ENCODE measurements at places on chromosomes 2 and 18.

- no peak for DNase-seq
Observed at GRCh38 chr2:45705233-45705632, 53.8 kb downstream of the PRKCE start.

- DNase-seq = no peak
Observed at GRCh38 chr2:238895361-238895882, 47.5 kb downstream of the TWIST2 start.

DNA sequence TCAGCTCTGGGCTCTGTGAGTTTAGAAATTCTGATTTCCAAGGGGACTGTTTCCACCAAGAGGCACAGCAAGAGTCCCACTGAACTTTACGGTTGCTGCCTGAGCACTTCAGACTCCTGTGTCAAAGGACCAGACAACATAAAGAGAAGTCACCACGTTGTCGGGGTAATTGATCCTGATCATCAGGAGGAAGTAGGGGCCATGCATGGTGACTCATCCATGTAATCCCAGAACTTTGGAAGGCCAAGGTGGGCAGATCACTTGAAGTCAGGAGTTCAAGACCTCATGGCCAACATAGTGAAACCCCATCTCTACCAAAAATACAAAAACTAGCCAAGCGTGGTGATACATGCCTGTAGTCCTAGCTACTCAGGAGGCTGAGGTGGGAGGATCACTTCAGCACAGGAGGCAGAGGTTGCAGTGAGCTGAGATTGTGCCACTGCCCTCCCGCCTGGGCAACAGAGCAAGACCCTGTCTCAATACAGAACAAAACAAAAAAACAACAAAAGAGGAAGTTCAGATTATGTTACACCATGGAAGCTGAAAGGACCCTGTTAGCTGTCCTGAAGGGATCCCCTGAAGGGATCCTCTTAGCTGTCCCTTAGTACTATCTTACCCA, 9.4 kb upstream of the ASXL2 start:
- no peak for DNase-seq

GRCh38 chr18:8435376-8435775, 173.9 kb upstream of the RAB12 start:
- no peak for DNase-seq

- no peak for DNase-seq
Observed at GRCh38 chr18:64539847-64540246, 391.0 kb upstream of the LINC00305 start.

DNA sequence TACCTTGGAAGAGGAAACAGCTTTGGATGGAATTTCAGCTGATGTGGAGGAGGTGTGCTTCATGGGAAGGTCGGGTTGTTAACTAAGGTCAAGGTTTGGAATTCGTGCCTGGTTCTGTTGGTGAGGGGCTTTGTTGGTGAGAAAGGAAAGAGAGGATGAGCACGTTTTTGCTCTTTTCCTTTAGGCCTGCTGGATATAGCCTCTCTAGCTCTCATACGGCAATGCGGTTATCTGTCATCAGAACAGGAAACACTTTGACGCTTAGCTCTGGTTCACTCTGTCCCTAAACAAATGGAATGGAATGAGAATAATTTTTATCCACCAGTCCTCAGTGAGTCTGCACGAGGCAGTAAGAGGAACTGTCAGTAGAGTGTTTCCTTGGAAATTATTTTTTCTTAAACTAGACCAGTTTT, 169.7 kb upstream of the NOSTRIN start:
- no peak for DNase-seq

DNA sequence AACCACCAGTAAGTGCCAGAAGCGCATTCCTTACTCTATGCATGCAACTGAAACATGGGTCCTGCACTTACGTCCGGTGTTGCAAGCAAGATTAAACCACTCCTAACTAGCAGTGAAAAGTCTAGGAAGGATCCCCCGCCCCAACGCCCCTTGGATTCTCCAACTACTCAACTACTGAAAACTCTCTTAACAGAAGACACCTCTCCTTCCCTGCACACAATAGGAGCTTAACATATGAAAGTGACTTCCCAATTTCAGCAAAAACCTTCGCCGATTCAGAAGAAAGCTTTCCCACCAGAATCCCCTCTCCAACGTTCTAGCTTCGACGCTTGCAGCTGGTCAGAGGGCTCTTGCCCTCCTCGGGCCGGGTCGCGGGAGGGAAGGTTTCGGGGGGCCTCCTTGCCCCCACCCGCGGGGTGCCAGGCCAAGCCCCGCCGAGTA, 578 bp downstream of the IWS1 start:
- DNase-seq = peak; percentile 45

- peak; percentile 5 for DNase-seq
Observed at GRCh38 chr2:191797942-191798876, 48.7 kb downstream of the CAVIN2 start.

GRCh38 chr18:80026363-80026762, 7.9 kb upstream of the RBFA start:
- DNase-seq = no peak

GRCh38 chr2:128504246-128505149, 185.8 kb upstream of the HS6ST1 start:
- DNase-seq = no peak

- DNase-seq = no peak
Observed at GRCh38 chr2:36975306-36975705, 9.0 kb upstream of the STRN start.

DNA sequence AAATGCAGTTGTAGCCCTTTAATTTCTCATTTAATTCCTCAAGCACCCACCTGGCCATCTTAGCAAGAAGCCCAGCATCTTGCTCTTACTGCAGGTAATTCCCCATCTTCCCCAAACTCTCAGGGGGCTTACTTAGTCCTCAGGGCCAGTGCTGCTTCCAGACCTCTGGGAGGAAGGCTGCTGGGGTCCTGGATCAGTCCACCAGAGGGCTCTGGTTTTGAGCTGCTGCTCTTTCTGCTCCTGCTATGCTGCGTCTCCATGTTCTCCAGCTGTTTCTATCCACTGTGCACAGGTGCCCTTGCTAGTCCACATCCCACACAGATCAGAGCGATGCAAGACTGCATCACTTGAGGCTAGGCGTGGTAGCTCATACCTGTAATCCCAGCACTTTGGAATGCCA, 34.5 kb upstream of the TMEM87B start:
- DNase-seq = no peak

GRCh38 chr2:45913539-45913938, 262.1 kb downstream of the PRKCE start:
- DNase-seq = no peak

GRCh38 chr18:50662775-50663383, 103.0 kb downstream of the MAPK4 start:
- DNase-seq = no peak

DNA sequence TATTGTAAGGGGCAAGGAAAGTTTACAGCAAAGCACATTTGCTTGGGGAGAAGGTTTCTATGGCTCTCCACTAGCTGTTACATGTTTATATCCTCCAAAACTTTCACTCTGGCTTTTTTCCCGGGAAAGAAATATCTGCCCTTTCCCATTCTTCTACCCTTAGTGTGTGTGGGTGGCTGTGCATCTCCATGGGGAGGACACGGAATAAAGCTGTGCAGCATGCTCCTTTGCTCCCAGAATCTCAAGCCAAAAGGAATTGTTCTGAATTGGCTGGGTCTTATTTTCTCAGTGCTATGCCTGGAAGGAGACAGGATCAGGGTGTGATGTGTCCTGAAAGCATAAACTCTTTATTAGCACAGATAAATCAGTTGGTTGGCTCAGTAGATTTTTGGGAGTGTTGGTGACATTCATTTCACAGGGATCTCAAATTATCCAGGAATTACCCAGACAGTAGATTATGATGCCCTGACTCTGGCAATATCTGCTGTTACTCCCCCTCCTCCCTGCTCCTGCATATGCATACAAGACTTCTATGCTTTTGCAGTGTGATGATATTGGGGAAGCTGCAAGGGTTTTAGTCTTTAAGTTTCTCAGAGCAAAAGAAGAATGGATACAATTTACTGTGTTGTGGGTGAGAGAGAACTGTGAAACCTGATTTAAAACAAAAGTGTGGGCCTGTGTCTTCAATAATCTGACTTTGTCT, 63.1 kb downstream of the PARD3B start:
- DNase-seq = peak; percentile 67

GRCh38 chr2:96832408-96832753, 11.4 kb downstream of the ANKRD23 start:
- DNase-seq = no peak

DNA sequence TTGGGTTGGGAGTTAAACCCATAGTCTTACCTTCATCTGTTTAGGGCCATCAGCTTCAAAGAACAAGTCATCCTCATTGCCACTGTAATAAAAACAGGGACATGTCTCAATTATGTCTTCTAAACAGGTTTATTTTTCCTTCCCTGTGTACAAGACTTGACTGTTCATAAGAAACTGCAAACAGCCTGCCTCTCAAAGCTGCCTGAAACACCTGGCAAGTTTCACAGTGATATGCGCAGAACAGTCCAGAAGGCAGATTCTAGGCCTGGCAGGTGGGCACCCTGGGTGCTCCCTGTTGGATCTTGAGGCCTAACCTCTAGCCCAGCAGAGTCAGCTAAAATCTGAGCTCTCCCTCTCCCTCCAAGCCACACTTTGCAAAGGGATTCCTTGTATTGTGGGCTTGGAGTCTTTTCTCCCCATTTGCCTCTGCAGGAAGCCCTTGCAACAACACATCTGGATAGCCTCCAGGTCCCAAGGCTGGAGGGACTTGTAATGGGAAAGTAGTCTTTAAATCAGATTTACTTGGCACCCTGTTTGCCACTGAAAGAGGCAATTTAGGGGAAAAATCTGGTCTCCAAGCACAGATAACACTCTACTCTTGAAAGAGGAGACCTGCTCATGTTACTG, 930 bp downstream of the IL1B start:
- DNase-seq = no peak

DNA sequence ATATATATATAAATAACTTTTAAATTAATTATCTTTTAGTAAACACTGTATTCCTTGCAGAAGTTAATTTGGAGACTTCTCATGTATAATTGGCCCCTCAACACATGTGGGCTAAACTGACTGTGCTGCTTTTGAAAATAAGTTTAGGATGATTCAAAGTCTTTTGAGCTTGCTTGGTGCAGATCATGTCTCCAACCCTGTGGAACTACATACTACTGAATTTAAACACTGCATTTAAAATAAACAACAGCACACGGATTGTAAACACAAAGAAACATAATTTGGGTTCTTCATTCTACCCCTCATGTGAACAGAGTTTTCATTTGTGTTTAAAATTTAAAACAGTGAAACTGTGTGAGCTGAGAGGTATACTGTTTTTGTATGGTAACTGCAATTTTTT, 167.7 kb downstream of the DDX1 start:
- no peak for DNase-seq

GRCh38 chr2:6793371-6793770, 72.3 kb downstream of the CMPK2 start:
- no peak for DNase-seq

DNA sequence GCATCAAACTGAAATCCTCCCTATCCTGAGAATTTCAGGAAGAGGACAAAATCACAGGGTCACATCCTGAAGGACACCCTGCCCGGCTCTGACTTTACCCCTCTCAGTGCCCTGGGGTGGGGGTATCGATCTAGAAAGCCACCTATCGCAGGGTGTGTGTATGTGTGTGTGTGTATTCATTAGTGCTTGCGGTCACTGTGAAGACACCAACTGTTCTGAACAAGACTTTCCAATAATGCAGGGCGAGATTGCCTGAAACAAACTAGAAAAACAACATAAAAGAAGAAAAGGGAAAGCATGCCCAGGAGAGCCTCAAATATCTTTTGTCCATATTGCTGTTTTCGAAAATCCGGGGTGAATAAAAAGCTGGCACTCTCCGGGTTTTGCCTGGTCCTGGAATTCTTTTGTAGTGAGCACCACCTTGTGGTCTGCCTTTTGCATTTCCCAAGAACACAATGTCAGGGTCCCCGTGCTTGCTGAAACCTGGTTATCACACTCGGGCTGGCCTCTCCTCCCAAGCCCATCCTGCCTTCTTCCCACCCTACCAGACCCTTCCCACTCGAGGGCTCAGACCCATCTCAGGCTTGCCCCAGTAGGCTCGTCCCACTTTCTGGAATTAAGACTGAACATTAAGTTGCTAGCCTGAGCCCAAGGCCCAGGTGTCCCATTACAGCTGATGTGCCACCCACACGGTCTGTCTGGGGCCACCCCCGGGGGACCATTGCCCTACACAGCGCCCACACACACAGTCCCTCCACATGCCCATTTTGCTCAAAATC, 25.0 kb upstream of the COPS8 start:
- peak; percentile 73 for DNase-seq

GRCh38 chr2:228048838-228049490, 132.5 kb downstream of the SPHKAP start:
- no peak for DNase-seq

- no peak for DNase-seq
Observed at GRCh38 chr2:233999182-233999581, 51.3 kb upstream of the SPP2 start.

- no peak for DNase-seq
Observed at GRCh38 chr2:35410431-35411061, 945.0 kb upstream of the CRIM1 start.

GRCh38 chr2:207156451-207157161, 9.1 kb downstream of the KLF7 start:
- DNase-seq = no peak

GRCh38 chr2:8550937-8551621, 130.8 kb upstream of the ID2 start:
- no peak for DNase-seq

DNA sequence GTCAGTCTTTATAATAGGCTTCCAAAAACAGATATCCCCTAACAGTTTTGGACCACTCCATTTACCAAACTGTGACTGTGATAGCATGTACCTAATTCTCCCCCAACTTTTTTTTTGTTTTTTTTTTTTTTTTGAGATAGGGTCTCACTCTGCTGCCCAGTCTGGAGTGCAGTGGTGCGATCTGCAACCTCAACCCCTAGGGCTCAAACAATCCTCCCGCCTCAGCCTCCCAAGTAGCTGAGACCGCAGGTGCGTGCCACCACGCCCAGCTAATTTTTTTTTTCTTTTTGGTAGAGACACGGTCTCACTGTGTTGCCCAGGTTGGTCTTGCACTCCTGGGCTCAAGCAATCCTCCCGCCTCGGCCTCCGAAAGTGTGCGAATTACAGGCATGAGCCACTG, 52.9 kb downstream of the REV1 start:
- DNase-seq = no peak

GRCh38 chr2:213242653-213243052, 41.6 kb upstream of the SPAG16 start:
- no peak for DNase-seq

- DNase-seq = no peak
Observed at GRCh38 chr2:114113518-114113917, 223.6 kb downstream of the ACTR3 start.

DNA sequence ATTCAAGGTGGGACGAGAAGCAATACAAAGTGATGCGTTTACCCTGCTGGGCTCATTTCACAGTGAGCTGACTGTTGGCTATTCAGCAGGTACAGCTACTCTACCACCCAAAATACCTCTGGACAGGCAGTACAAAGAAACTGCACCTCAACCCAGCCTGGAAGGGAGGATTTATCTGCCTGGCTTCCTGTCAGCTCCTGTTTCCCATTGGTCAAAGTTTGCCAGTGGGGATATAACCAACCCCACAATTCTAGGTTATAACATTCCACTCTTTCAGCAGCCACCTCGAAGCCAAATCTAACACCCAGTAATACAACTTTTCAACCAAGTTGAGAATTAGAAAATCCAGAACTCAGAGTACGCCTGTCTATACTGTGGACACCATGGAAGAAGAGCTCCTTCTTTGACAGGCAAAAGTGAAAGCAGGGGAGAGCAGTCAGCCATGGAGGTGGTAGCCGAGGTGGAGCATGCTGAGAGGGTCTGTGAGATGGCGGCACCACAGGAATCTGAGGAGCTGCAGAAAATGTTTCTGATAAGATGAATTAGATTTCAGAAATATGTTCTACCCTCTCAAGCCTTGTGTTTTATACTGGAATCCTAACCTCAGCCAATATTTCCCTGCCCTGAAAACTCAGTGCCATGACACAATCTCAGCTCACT, 10.8 kb downstream of the DUSP19 start:
- DNase-seq = no peak

- DNase-seq = no peak
Observed at GRCh38 chr2:16166327-16166981, 226.1 kb downstream of the MYCN start.
